ENCODE measurements at places on chromosomes 2 and 18. TPM values are rescaled to one million over a fixed set of nuclear protein-coding genes. Genes with fewer than 3 reads are reported as not detected.

GRCh38 chr18:36593641-36594040, 235.2 kb downstream of the TPGS2 start:
- DNase-seq: no peak

DNA sequence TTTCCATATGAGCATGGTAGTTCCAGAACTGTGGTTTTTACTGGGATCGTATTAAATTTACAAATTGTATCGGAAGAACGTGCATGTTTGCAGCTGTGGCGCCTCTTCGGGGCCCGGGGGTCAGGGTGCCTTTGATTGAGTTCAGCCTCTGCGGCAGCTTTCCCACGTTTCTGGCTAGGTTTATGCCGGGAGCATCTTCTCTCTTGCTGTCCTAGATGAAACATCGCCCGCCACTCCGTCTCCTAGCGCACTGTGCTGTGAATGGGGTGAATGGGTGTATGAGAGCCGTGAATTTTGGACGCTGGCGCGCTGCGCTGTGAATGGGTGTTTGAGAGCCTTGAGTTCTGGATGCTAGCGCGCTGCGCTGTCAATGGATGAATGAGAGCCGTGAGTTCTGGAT, 12.3 kb downstream of the PDCD1 start:
- no peak for DNase-seq

DNA sequence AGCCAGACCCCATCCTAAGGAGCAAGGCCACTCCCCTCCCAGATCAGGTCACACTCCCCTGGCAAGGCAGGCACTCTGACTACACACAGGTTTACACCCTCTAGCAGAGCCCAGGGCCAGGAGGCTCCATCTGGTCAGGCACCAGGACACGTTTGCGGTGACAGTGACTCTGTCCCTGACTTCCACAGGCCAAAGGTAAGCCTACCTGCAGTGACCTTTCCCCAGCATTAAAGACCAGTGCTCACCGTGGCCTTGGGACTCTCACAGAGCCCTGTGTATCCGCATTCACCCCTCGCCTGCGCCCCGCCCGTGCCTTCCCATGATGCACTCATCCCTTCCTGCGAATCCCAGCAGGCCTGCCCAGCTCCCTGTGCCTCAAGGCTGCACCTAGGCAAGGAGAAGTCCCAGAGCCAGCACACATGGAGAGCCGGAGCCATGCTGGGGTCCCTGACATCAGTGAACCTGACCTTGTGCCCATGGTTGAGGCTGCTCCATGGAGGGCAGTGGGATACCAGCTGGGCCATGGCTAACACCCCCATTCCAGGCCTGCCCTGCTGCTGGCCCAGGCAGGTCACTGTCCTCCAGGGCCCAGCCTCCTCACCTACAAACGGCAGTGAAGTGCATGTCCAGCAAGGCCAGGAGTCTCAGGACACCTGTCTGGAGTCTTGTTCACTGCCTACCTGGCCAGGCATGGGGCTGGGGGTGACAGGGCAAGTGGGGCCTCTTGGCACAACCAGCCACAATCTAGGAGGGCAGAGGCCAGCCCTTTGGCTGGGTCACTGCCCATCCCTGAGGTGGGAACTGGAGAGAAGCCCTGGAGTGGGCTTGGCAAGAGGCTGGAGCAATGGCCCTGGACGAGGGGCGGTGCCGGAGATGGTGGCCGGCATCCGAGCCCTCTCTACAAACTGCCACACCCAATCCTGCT, 3.0 kb downstream of the NEURL3 start:
- DNase-seq: no peak

DNA sequence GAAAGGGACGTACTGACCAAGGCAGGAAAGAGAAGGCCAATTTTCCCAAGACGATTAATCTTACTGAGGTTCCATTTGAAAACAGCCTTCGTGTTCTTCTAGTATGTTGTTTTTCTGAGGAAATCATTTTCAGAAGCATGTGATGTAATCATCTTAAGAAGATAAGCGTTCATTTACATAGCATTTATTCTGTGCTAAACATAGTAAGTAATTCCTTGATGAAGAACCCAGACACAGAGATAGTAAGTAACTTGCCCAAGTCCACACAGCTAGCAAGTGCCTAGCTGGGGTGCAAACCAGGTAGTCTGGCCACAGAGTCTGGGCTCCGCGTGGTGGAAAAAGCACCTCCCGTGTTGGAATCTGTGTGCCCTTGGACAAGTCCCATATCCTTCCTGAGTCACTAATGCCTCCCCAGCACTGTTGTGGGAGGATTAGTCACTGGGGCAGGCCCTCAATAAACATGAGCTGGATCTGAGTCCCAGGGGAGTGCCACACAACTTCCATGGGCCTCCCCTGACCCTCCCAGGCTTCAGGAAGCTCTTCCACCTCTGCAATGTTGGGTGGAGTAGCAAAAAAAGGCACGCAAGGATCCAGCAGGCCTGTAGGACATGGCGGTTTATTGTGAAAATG, 26.9 kb upstream of the ASAP2 start:
- DNase-seq: peak; percentile 88

- DNase-seq: no peak
Observed at GRCh38 chr2:207282916-207283315, 117.2 kb upstream of the KLF7 start.

GRCh38 chr2:18610090-18610489, 20.7 kb upstream of the NT5C1B start:
- DNase-seq: no peak

DNA sequence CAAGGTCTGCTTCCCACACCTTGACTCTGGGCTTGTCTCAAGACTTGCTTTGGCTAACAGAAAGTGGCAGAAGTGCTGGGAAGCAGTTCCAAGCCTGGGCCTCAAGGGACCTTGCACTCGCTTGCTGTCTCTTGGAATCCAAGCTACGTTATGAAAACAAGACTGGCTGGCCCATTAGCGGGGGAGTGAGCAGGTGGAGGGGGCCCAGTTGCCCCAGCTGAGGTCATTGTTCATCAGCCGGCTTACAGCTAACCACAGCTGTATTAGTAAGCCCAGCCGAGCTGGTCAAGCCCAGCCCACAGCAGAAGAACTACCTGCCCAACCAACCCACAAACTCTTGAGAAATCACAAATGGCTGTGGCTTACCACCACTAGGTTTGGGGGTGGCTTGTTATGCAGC, 63.1 kb downstream of the MARCO start:
- peak; percentile 47 for DNase-seq

Gene SCTR
- not detected for total RNA-seq

DNA sequence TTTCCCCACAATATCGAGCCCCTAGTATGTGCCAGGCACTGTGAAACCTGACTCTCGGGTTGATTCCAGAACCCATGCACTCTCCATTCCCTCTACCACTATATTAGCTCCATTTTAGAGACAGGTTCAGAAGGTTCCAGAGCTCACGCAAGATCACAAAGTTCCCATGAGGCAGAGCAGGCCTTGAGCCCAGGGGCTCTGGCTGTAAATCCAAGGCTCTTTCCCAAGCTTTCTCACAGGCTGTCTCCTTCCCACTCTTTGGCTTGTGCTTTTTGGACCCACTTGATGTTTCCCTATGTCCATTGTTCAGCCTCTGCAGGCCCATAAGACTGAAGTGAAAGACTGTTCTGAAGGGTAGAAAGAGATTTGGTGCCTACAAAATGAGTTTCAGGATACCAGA, 15.7 kb downstream of the KIAA2012 start:
- DNase-seq: no peak

Gene FAM124B
- total RNA-seq: not detected

DNA sequence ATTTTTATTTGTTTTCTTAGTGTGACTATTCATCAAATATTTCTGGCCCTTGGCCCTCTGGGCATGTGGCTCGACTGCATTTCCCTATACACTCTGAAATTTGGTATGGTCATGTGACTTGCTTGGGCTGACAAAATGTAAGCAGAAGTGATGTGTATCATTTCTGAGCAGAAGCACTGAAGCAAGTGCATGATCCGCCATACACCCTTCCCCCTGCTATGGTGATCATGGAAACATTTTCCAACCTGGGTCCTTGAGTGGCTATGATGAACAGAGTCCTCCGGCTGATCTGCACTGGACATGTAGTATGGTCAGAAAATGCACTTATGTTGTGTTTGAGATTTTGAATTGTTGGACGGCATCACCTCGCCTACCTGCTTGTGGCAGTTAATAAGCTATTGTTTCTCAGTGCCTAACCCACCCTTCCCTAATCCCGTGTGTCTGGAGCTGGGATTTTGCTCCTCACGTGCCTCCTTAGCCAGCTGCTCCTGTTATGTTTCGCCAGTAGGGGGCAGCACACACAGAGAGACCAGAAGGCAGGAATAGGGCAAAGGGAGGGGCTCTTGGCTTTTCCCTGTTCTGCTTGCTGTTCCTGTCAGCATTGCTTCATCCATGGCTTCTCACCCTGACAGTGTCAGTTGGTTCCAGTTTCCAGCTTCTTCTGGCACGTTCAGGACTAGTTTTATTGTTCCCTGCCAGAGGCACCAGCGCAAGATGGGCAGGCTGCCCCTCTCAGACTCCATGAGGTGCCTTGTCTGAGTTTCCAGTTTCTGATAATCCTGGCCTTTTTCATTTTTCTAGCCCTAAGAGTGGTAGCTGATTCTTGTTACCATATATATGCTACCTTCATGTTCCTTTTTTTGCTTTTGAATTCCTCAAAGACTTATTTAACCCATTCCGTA, 207.4 kb downstream of the ARL6IP6 start:
- peak; percentile 69 for DNase-seq
